HEK293T (cell line): ENCODE measurements at places on chromosomes 1 and 21.
A peak's percentile ranks its signal among the peaks of the same experiment; 100 is the strongest.

- no peak for DNase-seq
Measured at GRCh38 chr1:170436928-170437327, 95.0 kb upstream of the GORAB start.

GRCh38 chr1:13697738-13698137 is 2.2 kb upstream of the PRDM2 start:
- no peak for DNase-seq

DNA sequence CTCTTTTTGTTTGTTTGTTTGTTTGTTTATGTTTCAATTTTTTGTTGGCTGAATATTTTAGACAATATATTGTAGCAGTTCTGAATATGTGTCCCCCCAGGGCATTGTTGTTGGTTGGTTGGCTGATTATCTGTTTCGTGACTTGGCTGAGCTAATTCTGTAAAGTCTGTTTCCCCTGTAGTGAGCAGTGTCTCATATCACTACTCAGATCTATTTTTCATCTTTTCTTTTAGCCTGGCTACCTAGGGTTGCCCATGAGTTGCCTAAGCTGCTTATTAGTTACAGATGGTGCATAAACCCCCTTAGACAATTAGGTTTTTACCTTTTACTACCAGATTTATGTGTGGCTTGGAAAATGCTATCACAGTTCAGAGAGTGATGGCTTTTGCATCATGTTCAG is 32.3 kb downstream of the CFAP57 start:
- no peak for DNase-seq

DNA sequence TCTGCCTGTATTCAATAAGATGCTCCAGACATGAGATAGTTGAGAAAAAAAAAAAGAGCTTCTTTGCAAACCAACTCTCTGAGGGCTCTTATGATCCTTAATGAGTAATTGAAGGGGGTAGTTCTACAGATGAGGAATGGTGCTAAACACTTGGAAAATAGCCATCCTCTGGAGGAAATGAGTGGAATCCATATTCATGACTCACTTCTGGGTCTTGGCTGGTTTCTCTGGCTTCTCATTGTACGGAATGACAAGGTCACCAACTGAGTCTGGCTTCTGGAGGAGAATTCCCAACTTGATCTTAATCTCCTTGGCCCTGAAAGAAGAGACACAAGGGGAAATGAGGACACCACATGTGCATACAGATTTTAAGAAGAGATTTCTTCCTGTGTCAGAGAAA is 34.7 kb downstream of the RGS5 start:
- DNase-seq: no peak

- no peak for DNase-seq
Measured at GRCh38 chr1:8570465-8570864, 247.0 kb downstream of the RERE start.

GRCh38 chr1:186717286-186717685 is 37.1 kb upstream of the PTGS2 start:
- no peak for DNase-seq

DNA sequence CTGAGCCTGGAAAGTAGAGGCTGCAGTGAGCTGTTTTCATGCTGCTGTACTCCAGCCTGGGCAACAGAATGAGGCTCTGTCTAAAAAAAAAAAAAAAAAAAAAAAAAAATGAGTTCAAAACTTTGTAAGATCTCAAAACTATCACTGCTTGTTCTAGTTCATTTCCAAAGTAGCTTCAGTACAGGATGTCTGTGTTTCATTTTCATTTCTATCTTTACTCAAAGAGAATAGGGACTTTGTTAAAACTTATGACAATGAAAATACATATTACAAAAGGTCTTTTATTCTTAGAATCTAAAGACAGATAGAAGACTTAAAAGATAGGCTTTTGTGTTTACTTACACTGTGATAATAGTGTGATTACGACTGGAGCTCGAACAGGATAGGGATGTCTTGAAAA is 709.7 kb downstream of the ADGRL2 start:
- DNase-seq: no peak

- DNase-seq: no peak
Measured at GRCh38 chr1:6130036-6130435, 50.1 kb downstream of the CHD5 start.

DNA sequence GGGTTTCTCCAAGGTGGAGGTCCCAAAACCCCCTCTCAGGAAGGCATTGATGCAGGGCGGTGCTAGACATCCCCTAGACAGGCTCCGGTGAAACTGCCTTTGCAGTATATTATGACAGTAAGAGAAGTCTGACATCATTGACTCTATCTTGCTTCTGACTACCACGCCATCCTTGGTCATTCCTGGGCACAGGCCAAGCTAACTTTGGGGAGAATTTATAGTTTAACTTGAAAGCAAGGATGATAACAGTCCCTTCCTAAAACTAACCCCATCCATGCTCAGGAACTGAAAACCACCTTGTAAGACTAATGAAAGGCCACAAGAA is 30.3 kb downstream of the RSPH1 start:
- no peak for DNase-seq

DNA sequence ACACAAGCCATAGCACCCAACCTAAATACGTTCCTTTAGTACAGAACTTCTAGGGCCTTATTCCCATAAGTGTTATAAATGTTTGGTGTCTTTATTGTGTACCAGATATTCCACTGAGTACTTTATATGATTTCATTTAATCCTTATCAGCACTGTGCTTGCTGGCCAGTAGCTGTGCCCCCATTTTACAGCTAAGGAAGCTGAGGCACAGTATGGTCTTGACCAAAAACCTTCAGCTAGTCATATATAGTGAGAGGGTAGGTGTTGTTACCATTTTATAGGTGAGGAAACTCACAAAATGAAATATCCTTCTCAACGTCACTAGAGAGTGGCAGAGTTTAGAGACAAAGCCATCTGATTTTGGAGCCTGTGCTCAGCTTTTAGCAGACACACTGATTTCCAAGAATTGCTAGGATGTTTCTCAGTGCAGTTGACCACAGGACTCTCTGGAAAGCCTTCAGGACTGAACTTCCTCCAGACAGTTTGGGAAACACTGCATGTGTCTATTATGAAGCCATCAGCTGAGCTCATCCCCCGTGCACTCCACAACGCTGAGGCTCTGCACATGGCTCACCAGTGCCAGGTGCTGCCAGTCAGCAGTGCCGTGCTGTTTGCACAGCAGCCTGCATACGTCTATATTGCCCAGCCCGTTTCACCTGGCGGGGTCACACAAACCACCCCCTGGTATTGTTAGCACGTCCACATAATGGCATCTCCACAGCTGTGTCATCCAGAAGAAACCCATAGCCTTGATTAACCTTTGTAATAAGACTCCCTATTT is 15.4 kb downstream of the NPPA start:
- no peak for DNase-seq

GRCh38 chr1:22208973-22209378 is 66.1 kb upstream of the WNT4 start:
- no peak for DNase-seq

GRCh38 chr1:190207733-190208132 is 269.9 kb downstream of the BRINP3 start:
- DNase-seq: no peak

- DNase-seq: no peak
Measured at GRCh38 chr1:60911966-60912697, 170.2 kb upstream of the NFIA start.

DNA sequence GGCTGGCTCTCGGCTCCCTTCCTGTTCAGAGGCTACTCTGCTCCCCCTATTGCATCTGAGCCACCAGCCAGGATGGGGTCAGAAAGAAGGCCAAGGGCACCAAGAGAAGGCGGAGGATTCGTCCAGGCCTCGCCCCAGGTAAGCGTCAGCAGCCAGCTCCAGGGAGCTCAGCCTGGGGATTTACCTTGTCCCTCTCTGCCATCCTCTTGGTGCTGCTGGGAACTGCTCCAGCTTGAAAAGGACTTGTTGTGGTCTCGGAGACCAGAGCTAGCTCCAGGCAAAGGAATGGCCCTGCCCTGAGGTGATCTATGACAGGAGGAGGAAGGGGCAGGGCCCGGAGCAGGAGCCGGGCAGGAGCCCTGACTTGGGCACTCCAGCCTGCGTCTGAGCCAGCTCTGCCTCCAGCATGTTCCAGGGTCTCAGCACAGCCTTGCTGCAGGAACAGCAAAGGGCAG is 113.7 kb upstream of the IFFO2 start:
- DNase-seq: no peak

- DNase-seq: no peak
Measured at GRCh38 chr1:156160000-156160742, 6.8 kb downstream of the SEMA4A start.

- peak; percentile 59 for DNase-seq
Measured at GRCh38 chr1:172719694-172720138, 60.8 kb downstream of the FASLG start.

- DNase-seq: no peak
Measured at GRCh38 chr1:237927198-237927597, 36.5 kb upstream of the ZP4 start.

DNA sequence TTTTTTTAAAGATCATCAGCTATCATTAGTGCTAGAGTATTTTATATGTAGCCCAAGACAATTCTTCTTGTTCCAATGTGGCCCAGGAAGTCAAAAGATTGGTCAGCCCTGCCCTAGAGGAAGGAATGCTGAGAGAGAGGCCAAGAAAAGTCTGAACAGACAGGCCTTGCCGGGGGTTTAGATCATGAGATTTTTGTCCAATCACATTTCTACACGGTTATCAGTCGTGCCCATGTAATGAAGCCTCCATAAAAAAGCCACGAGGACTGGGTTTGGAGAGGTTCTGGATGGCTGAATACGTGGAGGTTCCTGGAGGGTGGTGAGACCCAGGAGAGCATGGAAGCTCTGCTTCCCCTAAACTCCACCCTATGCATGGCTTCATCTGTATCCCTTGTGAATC is 24.3 kb upstream of the ENO1 start:
- DNase-seq: no peak

- no peak for DNase-seq
Measured at GRCh38 chr1:61368876-61369275, 286.5 kb downstream of the NFIA start.

DNA sequence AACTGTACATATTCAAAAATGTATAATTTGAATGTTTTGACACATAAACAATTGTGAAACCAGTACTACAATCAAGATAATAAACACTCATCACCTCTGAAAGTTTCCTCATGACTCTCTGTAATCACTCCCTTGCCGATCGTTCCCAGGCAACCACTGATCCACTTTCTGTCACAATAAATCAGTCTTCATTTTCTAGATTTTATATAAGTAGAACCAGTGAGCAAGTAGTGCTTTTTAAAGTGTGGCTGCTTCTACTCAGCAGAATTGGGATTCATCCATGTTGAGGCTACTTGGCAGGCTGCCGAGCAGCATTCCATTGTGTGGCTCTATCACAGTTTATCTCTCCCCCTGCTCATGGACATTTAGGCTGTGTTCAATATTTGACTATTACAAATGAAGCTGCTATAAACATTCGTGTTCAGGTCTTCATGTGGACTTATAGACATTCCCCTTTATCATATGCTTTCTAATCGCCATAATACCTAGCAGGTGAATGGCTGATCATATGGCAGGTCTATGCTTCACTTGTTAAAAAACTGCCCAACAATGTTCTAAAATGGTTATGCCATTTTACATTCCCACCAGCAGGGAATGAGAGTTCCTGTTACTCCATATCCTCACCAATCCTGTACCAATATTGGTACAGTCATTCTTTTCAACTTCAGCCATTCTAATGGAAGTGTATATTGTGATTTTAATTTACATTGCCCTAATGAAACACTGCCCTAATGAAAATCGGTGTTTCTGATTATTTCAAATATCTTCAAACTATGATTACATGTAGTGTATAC is 20.5 kb downstream of the TEX38 start:
- no peak for DNase-seq

GRCh38 chr1:100612540-100612939 is 74.6 kb downstream of the GPR88 start:
- DNase-seq: no peak

GRCh38 chr1:230573658-230574057 is 68.6 kb upstream of the COG2 start:
- no peak for DNase-seq

GRCh38 chr1:201349092-201349491 is 28.4 kb downstream of the TNNT2 start:
- DNase-seq: no peak

DNA sequence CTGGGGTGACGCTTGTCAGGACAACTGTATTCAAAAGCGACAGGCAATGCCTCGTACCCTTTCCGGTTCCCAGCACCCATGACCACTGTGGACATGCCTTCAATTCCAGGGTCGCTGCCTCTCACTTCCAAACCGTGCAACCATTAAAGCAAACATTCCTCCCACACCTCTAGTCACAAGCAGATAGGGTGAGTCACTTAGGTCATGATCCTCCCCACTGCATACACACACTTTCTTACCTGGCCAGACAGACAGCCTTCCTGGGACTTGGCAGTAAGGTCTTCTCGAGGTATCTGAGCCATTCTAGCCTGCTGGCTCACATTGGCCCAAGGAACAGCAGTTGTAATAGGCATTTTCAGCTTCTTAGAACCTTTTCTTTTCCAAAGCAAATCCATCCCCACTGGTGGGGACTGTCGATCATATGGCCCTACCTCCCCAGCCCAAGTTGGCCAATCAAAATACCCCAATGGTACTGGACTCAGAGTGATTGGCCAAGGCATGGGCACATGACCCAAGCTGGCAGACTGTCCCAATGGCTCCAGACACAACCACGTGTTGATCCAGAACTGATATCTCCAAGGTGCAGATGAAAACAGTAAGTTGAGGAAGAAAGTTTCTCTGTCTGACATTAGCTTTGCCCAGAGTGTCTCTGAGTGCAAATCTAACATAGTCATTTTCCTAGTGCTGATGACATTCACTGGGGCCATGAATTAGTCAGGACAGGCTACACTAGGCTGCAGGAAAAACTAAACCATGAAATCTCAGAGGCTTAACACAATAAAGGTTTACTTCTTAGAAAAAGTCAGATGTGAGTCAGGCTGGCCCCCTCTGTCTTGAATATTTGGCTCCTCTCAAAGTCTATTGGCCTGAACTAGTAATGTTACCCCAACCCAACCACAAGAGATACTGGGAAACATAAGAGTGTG is 113.8 kb downstream of the RRAGC start:
- no peak for DNase-seq

DNA sequence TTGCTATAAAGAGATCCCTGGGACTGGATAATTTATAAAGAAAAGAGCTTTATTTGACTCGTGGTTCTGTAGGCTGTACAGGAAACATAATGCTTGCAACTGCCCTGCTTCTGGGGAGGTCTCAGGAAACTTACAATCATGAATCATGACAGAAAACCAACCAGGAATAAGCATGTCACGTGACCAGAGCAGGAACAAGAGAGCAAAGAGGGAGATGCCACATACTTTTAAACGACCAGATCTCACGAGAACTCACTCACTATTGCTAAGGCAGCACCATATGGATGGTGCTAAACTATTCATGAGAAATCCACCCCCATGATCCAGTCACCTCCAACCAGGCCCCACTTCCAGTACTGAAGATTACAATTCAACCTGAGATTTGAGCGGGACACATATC is 49.8 kb upstream of the RCC1 start:
- DNase-seq: no peak
